ENCODE measurements at places on chromosomes 12 and 14.

DNA sequence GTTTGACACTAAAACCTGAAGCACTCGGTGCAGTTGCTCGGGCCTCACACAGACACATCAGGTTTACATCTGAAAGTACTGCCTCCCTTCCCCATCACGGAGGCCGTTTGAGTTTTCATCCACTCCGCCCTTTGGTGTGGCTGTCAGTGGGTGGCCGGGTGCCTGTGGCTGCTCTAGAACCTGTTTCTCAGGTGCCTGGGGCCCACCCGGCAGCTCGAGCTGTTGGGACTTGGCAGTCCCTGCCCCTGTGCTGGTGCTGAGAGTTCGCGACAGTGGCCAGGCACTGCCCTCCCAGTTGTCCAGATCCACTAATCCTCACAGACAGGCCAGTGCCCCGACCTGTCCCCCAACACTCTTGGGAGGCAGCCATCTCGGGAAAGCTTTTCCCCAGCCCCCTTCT is 22.4 kb downstream of the XRCC3 start:
- DNase-seq = no peak

- DNase-seq = no peak
Observed at GRCh38 chr12:91173124-91173523, 9.5 kb downstream of the DCN start.

- DNase-seq = no peak
Observed at GRCh38 chr12:65584016-65584415, 240.3 kb upstream of the HMGA2 start.

- no peak for DNase-seq
Observed at GRCh38 chr14:94025720-94026119, 420 bp upstream of the OTUB2 start.

DNA sequence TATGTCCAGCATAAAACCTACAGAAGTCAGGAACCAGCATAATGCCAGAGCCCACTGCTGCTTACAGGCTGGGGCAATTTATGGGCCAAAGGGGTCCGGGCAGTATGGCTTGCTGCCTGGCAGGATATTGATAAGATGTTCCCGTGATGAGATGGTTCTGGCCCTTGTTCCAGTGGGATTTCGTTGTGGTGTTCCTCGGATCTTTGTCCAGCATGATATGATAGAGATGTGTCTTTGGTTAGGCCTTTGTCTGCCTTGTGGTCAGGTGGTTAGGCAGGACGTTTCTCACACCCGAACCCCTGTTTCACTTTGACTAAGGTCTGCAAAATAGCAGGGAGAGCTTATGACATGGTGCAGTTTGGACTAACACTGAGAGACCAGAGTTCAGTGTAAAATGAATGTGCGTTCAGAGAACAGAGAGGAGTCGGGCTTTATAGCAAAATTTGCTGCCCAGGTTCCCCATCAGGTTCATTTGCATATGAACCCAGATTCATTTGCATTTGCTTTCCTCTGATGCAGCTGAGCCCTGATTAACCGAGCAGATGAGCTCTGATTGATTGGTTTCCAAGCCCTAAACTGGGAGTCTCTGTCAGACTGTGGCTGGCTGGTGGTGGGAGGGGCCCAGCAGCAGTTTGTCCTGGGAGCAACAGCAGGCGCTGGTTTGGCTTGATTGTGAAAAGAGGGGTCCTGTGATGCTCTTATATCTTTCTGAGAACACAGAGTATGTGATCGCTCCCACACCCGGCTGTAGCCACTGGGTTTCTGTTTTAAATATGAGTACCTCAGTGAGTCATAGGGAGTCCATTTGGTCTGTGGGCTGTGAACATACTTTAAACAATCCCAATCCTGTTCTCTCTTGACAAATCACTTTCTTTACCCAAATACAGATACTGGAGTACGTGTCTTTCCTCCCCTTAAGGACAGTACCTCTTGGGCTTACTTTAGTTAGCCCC is 156.3 kb upstream of the PZP start:
- no peak for DNase-seq

GRCh38 chr12:23760495-23760894 is 189.0 kb downstream of the SOX5 start:
- no peak for DNase-seq

GRCh38 chr12:58509116-58509885 is 411.0 kb downstream of the LRIG3 start:
- DNase-seq = no peak
